ENCODE measurements at places on chromosomes 2 and 18.

DNA sequence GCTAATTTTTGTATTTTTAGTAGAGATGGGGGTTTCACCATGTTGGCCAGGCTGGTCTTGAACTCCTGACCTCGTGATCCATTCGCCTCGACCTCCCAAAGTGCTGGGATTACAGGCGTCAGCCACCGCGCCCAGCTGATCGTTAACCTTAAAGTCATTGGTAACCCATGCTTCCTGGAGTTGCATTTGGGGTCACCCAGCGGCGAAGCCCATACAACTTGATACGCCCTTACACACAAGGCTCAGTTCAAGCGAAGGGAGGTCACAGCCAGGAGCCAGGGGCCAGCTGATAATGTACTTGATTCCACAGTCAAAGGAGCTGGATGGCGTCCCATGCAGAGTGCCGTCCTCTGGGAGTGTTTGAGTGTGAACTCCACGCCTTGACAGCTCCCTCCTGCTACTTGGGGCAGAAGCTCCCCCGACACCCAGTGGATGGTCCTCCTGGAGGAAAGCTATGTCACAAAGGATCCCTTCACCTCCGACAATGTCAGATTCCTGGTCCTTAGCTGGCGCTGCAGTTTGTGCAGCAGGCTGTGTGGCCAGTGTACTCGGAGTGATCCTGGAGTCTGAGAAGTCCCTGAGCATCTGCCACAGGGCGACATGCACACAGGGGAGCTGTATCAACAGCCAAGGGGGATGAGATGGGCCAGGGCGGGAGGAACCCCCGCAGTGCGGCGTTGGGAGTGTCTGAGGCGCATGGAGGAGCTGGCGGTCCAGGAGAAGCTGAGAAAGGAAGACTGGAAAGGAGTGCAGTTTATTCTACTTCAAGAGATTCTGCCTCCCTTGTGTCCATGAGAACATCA is 7.9 kb downstream of the CLHC1 start:
- peak; percentile 25 for DNase-seq

DNA sequence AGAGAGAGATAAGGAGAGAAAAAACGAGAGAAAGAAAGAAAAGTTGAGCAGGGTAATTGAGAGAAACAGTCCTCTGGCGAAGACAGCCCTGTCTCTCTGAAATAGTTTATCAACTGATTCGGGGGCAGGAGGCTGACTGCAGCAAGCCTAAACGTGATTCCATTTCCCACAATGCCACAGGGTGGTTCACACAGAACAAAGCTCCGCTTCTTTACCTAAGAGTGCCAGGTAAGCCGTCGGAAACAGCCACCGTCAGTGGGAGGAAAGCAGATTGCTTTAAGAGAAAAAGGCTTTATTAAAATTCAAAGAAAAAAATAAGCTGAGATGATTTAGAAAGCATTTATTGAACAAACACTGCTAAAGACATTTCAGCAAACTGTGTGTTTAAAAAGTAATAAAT is 271.4 kb upstream of the POU3F3 start:
- DNase-seq, result no peak

- DNase-seq, result no peak
These were observed 690.7 kb upstream of the FSHR start for GRCh38 chr2:49845021-49845420.

- DNase-seq, result no peak
These were observed 45.9 kb downstream of the SCN7A start for GRCh38 chr2:166448106-166448505.

GRCh38 chr2:158319269-158319668 is 137.3 kb downstream of the CCDC148 start:
- no peak for DNase-seq

DNA sequence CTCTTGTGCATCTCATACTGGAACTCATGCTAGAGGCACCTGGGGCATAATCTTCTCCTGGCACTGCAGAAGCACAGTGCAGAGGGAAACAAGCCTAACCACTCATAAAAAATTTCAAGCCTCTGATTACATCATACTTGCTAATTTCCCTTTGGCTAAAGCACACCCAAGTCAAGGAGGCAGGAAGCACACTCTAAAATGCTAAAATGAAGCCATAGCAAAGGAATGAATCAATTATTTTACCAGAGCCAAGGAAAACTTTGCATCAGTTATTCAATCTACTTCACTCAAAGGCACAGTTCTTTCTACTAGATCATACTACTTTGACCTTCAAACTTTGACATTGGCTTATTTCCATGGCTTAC is 79.6 kb upstream of the SPOPL start:
- no peak for DNase-seq

DNA sequence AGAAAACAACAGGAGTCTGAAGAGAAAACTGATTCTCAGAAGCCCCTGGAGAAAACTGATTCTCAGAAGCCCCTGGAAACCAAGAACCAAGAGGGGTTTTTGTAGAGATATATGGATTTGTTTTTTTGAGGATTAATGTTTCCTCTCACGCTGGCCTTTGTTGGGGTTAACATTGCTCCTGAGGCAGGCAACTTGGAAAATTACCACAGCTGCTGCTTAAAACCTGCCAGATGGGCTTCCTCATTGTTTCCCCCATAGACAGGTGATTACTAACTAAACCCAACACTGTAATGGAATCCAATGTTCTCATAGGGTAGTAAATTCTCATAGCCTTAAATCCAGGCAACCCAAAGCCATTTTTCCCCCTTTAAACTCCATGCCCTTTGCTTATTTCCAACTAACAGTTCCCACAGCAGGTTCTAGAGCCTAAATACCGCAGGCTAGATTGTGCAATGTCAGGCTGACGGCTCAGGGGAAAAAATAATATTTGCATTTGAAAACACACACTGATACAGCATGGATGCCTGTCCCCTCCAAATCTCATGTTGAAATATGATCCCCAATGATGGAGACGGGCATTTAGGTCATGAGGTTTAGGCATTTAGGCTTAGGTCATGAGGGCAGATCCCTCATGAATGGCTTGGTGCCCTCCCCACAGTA is 272.3 kb upstream of the PKDCC start:
- no peak for DNase-seq

DNA sequence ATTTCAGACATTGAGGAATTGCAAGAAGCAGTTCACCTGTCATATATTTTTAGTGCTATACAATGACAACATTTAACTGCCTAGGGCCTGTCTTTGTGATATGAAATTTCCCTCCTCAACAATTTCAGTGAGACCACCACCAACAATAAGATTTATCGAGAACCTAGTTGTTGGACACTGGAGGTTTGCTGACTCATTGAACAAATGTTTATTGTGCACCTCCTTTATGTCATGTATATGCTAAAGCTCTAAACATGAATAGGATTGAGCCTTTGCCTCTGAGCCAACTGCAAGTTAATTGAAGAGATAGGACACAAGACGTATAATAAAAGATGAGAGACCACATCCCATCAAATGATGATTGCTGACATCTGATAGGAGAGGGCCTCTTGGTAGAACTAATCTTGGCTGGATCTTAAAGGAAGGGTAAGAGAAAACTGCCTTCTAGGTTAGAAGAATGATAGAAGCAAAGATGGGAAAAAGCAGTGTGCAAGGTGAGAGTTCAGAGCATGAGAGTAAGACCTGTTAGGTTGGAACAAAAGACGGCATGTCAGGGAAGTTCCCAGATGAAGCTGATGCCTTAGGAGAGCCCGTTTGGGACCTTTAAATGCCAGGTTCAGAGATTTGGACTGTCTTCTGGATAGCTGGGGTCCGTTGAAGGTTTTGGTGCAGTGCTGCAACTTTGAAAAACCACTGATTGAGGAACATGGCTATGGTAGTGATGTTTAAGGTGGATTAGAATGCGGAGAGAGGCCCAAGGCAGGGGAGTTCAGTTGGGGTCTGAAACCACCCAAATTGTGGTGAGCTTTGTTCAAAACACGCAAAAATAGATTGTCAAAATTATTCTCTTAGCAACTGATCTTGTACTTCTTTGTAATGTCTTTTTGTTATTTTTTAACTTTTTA is 133.0 kb upstream of the EML6 start:
- no peak for DNase-seq

DNA sequence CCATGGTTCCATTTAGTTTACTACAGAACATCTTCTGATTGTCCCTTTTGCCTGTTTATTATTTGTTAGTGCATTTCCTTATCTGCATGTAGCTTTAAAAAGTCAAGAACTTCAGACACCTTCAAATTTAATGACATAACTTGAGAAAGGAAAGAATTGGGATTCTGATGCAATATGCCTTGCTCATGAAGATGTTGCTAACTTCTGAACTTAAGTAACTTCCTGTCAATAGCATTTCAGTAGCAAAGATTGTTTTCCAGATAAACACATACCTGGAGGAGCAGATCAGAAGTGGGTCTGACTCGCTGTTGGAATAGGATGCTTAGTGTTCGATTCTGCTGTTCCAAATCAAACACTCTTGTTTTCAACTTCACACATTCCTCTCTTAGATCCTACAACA is 190.2 kb upstream of the LYPD1 start:
- no peak for DNase-seq

DNA sequence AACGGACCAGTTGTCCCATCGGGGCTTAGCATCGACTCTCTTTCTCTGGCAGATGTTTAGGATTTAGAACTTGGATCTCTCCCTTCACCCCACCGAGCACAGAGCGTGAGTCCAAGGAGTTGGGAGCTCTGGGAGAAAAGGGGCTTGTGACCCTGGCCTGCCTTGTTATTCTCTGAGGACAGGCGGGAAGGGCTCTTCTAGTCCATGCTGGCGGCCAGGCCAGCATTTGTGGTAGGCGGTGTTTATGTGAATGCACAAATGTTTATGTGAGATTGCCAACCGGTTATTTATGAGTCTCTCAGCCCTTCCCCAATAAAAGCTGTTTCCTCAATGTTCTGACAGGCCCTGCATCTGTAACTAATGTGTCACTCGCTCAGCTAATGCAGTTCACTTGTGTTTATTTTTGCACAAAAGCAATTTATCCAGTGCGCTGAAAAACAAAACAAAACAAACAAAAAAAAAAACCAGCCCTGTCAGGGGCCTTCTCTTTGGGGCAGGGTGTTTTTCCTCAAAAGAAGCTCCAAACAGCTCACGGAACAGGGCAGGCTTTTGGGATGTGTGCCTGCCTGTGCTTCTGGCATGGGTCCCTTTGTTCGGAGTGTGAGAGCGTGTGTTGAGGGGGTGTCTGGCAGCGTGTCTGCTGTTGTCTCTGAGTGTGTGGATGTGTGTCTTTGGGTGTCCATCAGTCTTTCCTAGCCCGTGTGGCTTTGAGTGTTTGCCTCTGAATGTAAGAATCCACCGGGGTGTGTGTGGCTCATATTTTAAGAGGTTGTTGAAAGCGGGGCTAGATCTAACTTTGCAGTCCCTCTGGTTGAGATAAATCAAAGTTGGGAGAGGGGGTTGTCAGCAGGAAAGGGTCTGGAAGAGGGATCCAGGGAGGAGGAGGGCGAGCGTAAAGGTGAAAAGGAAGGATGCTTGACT is 52.8 kb upstream of the HAAO start:
- DNase-seq, result no peak

GRCh38 chr2:241895712-241896641 is 26.4 kb downstream of the RTP5 start:
- peak; percentile 33 for DNase-seq

Measured in erythroblast (primary cell).